ENCODE measurements at places on chromosomes 2 and 18.

GRCh38 chr2:95077861-95078603 lies 43.6 kb downstream of the MRPS5 start:
- no peak for DNase-seq

DNA sequence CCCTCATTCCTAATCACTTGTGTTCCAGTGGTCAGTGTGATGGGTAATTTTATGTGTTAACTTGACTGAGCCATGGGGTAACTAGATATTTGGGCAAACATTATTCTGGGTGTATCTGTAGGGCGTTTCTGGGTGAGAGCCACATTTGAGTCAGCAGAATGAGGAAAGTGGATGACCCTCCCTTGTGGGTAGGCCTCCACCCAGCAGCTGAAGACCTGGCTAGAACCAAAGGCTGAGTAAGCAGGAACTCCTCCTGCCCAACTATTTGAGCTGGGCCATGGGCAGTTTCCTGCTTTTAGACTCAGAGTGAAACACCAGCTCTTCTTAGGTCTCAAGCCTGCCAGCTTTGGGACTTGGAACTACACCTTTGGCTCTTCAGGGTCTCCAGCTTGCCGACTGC lies 141.8 kb downstream of the ACKR3 start:
- DNase-seq = no peak

DNA sequence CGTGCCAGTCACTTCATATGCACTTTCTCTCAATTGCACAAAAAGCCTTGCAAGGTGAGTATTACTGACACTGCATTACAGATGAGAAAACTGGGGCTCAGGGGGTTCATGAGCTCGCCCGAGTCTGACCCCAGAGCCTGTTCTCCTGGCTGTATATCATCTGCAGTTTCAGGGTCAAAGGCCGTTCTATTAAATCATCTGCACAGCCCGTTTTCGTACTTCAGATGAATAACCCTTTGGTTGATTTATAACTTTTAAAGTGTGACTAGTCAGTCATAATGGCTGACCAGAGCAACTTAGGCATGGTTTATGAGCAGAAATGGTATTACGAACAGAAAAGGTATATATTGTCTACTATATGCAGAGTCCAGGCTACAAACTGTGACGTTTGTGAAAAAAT lies 35.3 kb upstream of the NPAS2 start:
- DNase-seq = no peak

- DNase-seq = no peak
These were observed 22.8 kb upstream of the SCN7A start for GRCh38 chr2:166516712-166517303.

GRCh38 chr18:7722955-7723354 lies 155.8 kb downstream of the PTPRM start:
- no peak for DNase-seq

DNA sequence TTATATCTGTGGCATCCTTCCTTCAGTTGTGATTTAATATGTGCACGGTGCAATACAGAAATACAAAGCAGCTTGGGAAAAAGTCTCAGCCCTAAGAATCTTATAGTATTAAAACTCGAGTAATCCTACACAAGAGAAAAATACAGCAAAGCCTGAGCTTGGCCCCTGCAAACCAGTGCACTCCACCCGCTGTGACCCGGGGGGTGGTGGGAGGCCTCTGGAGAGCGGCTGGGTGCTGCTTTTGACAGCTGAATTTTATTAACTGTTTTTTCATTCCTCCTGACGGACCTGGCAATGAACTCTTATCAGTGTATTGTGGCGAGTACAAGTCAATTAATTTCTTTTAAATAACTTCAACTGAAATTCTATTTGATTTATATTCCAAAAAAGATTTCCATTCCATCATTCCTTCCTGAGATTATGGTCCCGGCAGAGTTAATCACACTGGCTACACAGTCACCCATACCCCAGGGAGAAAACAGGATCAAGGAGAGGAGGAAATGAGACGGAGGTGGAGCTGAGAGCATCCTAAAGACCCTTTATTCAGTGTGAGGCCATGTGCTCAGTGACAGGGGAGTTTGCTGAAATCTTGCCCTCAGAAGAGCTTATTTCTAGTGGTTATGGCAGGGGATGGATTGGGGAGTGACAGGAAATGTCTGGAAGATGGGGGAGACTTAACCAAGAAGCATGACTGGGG lies 124.8 kb downstream of the KLHL29 start:
- no peak for DNase-seq

- DNase-seq = no peak
These were observed 67.2 kb downstream of the KCTD1 start for GRCh38 chr18:26480897-26481795.

DNA sequence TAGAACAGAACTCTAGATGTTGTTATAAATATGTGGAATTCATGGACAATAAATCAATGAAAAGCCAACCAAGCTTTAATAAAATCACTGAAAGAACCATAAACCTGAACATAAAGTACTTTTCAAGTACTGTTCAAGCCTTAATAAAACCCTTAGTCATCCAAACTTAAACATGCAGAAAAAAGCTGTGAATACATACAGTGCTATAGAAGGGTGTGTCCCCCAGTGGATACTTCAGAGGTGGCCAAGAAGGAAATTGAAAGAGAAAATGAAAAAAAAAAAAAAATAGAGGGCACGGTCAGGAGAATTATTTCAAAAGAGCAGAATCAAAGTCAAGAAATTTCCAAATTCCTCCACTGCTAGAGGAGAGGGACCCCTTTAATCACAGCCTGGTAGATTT lies 141.1 kb downstream of the SP100 start:
- DNase-seq = no peak

- DNase-seq = no peak
These were observed 11.9 kb downstream of the ELP2 start for GRCh38 chr18:36141576-36141975.

- DNase-seq = no peak
These were observed 77.0 kb downstream of the EPC2 start for GRCh38 chr2:148721520-148721931.

GRCh38 chr18:28791101-28791500 lies 614.2 kb upstream of the CDH2 start:
- no peak for DNase-seq

GRCh38 chr2:9770006-9770307 lies 73.3 kb upstream of the TAF1B start:
- no peak for DNase-seq

DNA sequence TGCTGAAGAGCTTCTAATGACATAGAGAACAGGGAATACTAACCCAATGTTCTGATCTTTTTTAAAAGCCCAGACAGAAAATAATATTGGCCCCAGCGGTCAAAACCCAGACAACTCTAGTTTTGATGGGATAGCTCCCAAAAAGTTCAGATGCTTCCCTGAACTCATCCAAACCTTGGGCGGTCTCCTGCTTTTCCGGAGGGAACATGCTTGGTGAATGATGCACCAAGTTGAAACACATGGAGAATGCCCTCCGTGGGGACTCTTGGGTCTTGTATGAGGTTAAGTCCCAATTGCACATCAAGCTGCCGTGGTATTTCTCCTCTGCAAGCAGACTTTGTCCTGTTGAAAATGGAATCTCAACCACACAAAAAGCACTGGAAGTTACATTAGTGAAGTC lies 120.7 kb upstream of the CTAGE1 start:
- DNase-seq = no peak

- DNase-seq = no peak
These were observed 999.7 kb upstream of the PIK3C3 start for GRCh38 chr18:40955351-40955750.
